NCI-H1417 (cell line): ENCODE measurements at places on chromosomes 1 and 21.

DNA sequence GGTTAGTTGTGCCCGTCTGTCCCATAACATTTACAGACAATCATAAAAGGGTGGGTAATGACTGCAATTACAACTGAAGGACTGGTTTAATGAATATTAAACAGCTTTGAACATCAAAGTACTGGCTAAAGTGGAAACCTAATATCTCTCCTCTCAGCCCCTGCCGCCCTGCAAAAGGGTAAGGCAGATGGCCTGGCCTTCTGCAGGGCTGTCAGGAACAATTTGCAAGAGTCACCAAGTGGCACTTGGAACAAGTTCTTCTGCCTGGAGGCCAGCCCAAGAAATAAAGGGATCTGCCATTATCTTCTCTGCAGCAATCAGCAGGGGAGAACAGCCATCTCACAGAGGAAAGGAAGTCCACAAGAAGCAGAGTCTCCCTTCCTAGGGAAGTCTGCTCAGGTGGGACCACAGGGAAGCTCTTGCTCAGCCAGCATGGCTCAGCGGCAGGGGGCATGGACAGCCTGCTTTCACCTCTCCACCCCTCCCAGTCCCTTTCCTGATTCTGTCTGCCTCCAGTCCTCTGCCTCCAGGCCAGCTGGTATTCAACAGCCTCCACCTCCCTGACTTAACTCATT lies 96.1 kb downstream of the TRABD2B start:
- DNase-seq, result peak; percentile 72

GRCh38 chr1:188463919-188464318 lies 1635.2 kb downstream of the PLA2G4A start:
- DNase-seq, result no peak

GRCh38 chr1:2382621-2383361 lies 8.6 kb downstream of the MORN1 start:
- DNase-seq, result peak; percentile 11

GRCh38 chr1:39829791-39830533 lies 41.3 kb upstream of the BMP8B start:
- no peak for DNase-seq

DNA sequence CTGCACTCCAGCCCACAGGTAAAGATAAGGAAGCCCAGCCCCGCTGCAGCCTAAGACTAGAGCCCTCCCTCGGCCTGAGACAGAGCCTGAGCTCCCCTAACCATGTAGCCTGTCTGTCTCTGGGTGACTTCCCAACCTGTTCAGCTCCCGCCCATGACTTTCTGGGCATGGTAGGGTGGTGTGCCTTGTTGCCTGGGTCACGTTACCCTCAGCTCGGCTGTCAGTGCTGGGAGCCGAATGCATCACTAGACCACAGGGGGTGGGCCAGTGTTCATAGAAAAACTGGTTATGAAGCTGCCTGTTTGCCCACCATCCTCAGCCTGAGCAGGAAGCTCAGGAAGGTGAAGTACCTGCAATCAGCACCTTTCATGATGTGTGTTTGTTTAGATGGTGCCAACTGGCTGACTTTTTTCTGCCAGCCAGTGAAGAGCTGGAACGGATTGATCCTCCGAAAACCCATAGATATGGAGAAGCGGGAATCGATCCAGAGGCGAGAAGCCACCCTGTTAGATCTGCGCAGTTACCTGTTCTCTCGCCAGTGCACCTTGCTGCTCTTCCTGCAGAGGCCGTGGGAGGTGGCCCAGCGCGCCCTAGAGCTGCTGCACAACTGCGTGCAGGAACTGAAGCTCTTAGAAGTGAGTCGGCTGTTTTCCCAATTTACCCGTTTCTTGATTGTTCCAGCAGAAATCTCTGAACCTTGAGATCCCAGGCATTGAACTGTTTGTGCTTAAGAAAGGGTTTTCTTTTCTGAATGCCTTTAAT lies 43.9 kb upstream of the PWP2 start:
- no peak for DNase-seq

DNA sequence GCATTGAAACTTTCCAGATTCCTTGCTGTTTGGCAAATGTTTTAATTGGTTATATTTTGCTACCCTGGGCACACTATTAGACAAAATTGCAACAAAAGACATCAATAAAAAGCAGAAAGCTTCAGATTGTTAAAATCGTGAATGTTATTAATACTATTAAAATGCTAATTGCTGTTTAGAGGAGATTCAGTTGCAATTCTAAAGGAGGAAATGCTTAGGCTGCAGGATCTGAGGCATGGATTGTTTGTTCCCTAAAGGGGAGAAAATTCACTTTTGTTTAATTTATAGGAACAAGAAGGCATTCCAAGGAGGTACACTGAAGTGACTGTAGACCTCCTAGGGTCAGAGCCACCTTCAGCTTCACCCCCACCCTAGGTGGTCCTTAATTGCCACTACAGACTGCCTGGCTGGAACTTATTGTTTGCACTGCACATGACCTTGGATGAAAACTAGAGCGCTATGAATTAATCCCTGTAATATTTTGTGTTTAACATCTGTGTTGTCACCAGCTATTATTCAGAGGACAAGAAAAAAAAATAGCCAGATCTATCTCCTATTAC lies 1266.9 kb upstream of the ADGRL2 start:
- DNase-seq, result peak; percentile 42

GRCh38 chr1:55568732-55569131 lies 353.6 kb upstream of the USP24 start:
- no peak for DNase-seq

- DNase-seq, result peak; percentile 48
Measured at GRCh38 chr1:151540982-151541377, 871 bp downstream of the TUFT1 start.

DNA sequence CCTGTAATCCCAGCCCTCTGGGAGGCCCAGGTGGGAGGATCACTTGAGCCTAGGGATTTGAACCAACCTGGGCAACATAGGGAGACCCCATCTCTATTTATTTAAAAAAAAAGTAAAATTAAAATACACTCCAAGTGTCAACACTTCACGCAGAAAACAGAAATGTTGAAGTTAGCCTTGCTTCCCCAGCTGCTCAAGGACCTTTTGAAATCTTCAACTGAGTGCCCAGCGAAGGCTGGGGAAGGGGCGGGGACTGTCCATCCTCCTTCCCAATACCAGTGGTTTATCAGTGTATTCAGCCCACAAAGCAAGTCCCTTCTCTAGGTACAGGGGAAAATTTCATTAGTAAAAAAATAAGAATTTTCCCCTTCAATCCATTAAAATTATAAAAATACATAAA lies 2.2 kb upstream of the DNAJC28 start:
- DNase-seq, result no peak

DNA sequence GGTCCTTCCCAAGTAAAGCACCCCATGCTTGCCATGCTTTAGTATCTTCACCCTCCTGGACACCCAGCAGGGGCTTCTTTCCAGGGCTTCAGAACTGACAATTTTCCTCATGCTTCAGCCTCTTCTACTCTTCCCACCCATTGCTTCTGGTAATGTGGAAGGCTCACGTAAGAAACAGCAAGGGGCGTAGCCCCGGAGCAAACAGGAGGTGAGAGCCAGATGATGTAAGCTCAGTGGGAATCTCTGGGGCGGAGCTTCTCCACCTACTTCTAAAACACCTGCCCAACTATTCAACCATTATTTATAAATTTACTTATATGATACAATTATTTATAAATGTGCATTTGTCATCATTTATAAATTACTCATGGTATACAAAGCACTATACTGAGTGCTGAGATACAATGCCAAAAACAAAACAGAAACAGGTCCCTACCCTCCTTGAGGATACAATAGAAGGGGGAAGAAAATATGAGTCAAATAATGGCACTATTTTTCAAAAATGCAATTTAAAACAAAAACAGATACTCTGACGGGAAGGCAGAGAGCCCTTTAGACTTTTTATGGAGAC lies 140.1 kb upstream of the CAMK1G start:
- DNase-seq, result peak; percentile 31

DNA sequence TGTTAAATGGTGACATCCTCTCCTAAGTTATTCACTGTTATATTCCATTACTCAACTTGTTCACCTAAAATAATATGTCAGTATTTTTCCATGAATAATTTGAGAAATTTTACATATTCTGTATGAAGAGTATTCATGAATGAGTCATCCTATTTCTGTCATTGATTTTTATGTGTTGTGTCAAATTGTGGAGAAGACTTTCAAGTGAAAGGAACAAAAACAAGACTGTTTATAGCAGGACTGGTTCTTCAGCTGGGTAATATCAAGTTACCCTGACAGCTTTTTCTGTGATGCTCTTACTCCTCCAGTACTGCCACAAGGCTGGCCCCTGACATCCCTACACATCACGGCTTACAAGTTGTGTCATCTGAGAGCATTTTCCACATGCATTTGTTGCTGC lies 847.7 kb downstream of the NCAM2 start:
- DNase-seq, result no peak

- no peak for DNase-seq
Measured at GRCh38 chr21:21508859-21509258, 510.6 kb downstream of the NCAM2 start.

GRCh38 chr1:78730054-78730453 lies 80.4 kb downstream of the IFI44 start:
- no peak for DNase-seq
